ENCODE measurements at places on chromosomes 7 and 10.
A peak's percentile ranks its signal among the peaks of the same experiment; 100 is the strongest.

GRCh38 chr7:55770778-55771177, 91.8 kb downstream of the SEPTIN14 start:
- no peak for DNase-seq

DNA sequence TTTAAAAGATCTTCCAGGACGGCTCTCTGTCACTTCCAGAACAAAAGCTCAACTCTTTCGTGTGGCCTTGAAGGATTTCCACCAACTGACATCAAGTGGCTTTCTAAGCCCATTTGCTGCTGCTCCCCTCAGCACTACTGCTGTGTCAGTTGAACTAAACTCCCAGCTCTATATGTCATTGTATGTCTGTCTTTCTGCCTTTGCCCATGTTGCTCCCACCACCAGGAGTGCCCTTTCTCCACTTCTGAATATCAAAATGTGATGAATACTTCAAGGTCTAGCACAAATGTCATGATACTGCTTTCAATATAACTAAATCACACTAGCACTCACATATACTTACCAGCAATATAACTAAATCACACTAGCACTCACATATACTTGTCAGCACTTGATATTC, 138.3 kb downstream of the ATXN7L1 start:
- no peak for DNase-seq

DNA sequence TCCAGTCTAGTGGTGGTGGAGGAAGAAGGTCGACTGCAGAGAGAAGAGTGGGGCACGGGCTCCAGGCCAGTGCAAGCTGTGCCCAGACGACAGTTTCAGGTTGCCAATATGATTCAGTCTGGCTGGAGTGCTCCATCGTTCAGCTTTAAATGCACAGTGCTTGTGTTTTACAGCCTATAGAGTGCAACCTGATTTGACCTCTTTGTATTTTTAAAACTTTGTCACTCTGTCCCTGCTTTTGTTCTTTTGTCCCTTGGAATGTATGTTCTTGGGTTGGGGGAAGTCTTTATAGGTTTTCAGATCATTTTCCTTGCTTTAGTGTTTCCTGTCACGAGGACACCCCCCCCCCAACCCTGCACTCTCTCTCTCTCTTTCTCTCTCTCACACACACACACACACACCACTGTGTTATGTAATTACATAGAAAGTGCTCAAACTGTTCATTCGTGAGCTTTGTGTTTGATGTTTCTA, 198.0 kb downstream of the CAMK1D start:
- no peak for DNase-seq

DNA sequence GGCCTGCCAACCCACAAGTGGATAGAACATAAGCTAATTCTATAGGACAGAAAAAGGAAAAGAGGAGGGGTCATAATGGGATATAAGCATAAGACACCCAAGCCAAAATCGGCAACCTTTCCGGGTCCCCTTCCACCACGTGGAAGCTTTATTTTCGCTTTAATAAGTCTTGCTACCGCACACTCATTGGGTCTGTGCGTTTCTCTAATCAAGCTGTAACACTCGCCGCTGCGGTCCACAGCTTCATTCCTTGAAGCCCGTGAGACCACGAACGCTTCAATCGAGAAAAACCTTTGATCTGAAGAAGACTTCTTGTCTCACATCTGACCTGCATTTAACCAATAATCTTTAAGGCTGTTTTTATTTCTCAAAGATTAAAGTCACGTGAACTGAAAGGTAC, 35.8 kb upstream of the HECW1 start:
- DNase-seq, result no peak

- peak; percentile 58 for DNase-seq
Measured at GRCh38 chr7:24812305-24812945, 55.2 kb upstream of the GSDME start.
